ENCODE measurements at places on chromosomes 5 and 9.

GRCh38 chr9:22278426-22278825, 168.2 kb upstream of the DMRTA1 start:
- no peak for DNase-seq

GRCh38 chr5:8192840-8193239, 323.9 kb downstream of the MTRR start:
- DNase-seq, result no peak

- no peak for DNase-seq
Observed at GRCh38 chr5:62354028-62354874, 48.2 kb downstream of the KIF2A start.

DNA sequence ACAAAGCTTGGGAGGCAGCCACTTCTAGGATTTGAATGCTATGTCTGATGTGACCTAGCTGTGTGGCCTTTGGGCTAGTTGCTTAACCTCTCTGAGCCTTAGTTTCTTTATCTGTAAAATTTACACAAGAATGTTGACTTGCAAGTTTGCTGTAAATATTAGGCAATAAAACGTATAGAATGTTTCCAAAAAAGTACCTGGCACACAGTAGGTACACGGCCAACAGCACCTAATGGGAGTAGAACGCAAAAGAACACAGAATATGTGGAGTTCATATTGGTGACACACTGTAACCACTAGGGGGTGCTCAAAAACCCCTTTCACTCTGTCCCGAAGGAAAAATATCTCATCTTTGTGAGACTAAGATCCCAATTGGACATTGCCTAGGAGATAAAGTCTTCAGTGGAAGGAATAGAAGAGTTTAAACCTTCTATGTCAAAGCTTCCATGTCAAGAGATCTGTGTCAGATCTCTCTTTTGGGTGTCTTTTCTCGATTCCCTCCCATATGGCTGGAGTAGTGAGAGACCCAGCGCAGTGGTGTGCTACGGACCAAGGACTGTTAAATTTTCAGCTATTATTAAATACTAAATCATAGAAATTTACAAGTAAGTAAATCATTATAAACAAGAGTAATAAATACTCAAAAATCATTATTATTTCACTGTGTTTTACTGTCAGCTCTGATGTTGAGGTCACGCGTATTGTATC, 145.4 kb upstream of the RAD23B start:
- DNase-seq, result no peak

DNA sequence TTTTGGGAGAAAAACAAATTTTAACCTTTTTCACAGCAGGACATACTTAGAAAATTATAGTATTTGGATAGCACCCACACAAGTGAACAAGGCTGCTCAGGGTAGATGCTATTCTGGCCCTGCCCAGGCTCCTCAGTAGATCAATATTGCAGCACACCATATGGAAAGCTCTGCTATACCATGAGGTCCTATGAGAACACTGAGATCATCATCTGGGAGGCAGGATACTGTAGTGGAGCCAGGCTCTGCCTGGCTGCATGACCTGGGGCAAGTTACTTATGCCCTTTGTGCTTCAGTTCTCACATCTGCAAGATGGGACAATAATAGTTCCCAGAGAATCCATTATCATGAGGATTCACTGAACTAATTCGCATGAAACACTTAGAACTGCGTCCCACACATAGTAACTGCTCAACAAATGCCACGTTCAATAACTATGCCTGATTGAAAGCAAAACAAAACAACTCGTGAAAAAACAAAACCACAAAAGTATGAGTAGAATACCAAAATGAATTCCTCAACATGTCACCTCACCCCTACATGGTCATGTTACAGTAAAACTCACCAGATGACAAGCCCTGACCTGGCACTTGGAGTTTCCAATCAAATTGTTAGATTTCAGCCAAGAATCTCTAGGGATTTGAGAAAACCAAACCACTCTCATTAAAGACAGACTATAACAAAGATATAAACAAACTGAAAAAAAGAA, 31.9 kb downstream of the ARSB start:
- no peak for DNase-seq

GRCh38 chr9:105881654-105882349, 187.5 kb downstream of the TMEM38B start:
- DNase-seq, result peak; percentile 10

DNA sequence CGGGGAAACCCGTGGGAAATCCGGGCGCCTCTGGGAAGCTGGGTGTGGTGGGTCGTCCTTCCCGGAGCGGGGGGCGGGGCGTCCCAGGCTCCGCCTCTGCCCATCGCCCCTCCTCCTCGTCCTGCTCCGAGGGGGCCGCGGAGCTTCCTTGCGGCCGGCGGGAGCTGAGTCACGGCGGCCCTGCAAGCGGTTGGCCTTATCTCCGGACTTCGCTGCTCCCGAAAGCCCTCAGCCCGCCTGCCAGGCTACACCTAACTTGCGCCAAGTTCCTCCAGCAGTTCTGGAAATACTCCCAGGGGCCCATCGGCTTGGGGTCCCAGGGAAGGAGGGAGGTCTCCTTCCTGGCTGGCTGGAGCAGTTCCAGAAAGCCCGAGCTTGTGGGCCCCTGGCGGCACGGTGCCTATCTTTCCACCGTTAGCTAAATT, 54.1 kb upstream of the CDKN2AIPNL start:
- DNase-seq, result no peak

- DNase-seq, result no peak
Observed at GRCh38 chr5:24059006-24059405, 551.6 kb downstream of the PRDM9 start.

DNA sequence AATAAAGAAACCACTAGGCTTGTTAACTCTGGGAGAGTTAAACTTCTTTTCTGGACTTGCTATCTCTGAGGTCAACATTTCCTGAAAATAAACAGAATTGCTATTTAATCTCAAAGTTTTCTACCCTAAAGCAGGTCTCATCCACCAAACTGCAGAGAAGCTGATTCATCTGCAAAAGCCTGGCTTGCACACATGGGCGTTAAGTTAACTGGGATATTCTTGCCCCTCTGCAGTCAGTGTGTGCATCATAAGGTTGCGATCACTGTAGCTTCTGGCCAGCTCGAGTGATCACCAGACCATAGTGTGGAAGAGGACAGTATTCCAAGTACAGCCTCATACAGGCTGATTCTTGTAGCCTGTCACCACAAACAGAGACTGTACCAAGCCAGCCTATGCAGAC, 99.2 kb downstream of the SPOCK1 start:
- DNase-seq, result no peak

GRCh38 chr5:63125392-63125791, 546.8 kb downstream of the LRRC70 start:
- no peak for DNase-seq

DNA sequence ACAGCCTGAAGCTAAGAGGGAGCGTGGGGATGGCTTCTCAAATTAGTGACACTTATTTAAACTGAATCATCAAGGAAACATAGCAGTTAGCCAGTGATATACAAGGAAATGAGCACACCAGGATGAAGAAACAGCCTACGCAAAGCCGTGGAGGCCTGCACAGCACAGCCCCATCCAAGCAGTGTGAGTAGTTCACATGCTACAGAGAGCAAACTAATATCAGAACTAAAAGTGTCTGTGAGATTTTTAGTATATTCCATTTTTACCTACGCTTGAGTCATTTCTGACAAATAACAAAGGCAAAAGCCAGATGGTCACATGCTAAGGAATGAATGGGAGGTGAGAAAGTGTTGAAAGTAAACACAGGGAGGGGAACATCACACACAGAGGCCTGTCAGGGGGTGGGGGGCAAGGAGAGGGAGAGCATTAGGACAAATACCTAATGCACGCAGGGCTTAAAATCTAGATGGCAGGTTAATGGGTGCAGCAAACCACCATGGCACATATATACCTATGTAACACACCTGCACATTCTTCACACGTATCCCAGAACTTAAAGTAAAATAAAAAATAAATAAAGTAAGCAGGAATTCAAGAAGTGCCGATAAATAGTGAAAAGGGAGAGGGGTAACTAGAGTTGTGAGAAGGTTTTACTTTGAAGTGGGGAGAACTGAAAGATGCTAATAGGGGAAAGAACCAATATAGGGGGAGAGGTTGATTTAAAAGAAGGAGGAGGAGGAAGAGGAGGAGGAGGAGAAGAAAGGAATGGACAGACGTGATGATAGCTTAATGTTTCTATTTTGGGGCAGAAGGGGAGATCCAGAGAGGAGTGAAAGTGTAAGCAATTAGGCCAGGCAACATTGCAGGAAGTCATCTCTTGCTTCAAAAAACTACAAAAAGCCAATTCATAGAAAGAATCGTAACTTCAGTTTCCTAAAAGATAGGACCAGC, 100.9 kb upstream of the PTGER4 start:
- no peak for DNase-seq

DNA sequence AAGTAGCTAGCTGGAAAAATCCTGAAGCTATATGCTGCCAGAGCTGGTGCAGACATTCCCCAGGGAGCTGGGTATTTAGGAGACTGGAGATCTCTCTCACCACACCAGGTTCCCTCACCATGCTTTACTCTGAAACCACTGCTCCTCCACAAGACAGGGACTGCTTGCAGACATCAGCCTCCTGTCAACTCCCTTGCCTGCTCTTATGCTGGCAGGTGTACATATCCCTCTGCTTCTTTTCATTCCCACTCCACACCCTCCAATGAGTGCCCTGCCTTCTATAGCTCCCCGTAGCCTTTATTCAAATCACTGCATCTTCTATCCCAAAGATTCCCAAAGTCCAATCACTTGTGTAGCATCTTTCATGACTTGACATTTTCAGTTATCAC, 380.7 kb downstream of the NFIB start:
- no peak for DNase-seq

GRCh38 chr9:106104887-106105286, 410.5 kb downstream of the TMEM38B start:
- DNase-seq, result no peak

GRCh38 chr5:19927919-19928318, 60.1 kb downstream of the CDH18 start:
- no peak for DNase-seq

DNA sequence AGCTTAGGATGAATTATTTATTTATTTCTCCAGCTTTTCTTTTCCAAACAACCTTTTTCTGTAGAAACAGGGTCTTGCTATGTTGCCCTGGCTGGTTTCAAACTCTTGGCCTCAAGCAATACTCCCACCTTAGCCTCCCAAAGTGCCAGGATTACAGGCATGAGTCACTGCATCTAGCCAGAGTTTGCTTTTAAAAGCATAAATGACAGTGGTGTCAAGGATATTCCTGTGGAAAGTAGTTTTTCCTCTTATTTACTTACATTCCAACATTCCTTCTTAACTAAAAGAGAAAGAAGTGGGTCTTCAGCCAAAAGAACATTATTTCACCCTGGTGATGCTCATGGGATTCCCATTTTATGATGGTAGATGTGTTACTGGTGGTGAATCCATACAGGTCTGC, 62.4 kb downstream of the GRIA1 start:
- DNase-seq, result no peak

GRCh38 chr5:36028816-36029465, 37.7 kb downstream of the UGT3A2 start:
- no peak for DNase-seq

GRCh38 chr5:74762599-74762998, 4.3 kb downstream of the GFM2 start:
- no peak for DNase-seq

DNA sequence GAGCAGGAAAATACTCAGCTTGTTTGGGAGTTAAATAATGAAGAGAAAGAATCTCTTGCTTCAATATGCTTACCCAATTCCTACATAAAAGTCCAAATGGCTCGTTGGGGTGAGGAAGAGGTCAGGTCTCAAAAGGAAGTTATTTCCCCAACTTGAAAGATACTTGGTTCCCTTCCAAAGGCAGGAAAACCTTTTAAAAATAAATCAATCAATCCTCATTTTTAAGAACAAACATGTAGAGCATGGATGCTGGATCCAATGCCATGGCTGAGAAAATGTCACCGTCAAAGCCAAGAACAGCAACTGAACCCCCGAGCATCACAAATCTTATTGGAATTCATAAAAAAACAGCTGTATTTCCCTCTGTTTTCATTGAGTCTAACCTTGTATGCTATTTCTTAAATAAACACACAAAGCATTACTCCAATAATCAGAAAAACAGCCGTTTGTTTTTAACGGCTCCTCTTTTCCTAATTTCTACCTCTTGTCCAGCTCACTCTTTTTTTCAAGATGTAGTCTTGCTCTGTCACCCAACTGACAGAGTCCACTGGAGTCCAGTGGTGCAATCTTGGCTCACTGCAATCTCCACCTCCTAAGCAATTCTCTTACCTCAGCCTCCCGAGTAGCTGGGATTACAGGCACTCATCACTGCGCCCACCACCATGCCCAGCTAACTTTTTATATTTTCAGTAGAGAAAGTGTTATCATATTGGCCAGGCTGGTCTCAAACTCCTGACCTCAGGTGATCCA, 140.7 kb downstream of the GNA14 start:
- no peak for DNase-seq

DNA sequence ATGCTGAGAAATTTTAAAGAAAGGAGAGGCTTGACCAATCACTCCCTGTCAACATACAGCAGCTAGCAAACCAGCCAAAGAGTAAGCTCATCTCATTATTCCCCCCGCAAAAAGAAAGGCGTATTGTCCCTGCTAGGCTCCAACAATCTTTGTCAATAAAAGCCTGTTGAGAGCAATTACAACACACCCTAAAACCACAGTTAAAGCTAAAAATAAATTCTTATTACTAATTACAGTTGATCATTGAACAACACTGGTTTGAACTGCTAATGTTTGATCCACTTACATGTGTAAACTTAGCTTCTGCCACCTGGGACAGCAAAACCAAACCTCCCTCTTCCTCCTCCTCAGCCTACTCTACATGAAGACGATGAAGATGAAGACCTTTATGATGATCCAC, 151.2 kb downstream of the TSSK1B start:
- DNase-seq, result no peak

DNA sequence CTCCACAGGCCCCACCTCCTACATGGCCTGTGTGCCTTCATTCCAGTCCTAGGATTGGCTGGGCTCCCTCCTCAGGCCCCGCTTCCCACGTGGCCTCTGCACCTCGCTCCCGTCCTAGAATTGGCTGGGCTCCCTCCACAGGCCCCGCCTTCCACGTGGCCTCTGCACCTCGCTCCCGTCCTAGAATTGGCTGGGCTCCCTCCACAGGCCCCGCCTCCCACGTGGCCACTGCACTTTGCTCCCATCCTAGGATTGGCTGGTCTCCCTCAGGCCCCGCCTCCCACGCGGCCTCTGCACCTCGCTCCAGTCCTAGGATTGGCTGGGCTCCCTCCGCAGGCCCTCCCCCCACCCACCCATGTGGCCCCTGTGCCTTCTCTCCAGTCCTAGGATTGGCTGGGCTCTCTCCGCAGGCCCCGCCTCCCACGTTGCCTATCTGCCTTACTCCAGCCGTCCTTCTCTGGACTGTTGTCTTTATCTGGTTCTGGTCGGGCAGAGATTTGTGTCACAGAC, 45.3 kb upstream of the CACNA1B start:
- DNase-seq, result no peak

GRCh38 chr9:128249908-128250838, 25.6 kb downstream of the GOLGA2 start:
- peak; percentile 97 for DNase-seq
